ENCODE measurements at places on chromosomes 11 and 22. TPM values are rescaled to one million over a fixed set of nuclear protein-coding genes. Genes with fewer than 3 reads are reported as not detected.

Gene MOGAT2
- not detected for total RNA-seq

Gene BIK
- not detected for total RNA-seq

Gene LGR4
- total RNA-seq = 19.7 TPM

Gene OR52E8
- not detected for total RNA-seq

Gene GLYAT
- not detected for total RNA-seq

Gene CD3E
- not detected for total RNA-seq

Gene MMP1
- 606 TPM for total RNA-seq

Gene IL17REL
- total RNA-seq = not detected

Gene TPCN2
- 8.1 TPM for total RNA-seq

Gene OR52L1
- total RNA-seq = not detected

Gene NXPE4
- not detected for total RNA-seq

Gene PGR
- total RNA-seq = not detected

All from HFFc6 (cell line).